ENCODE measurements at places on chromosomes 3 and 15. TPM values are rescaled to one million over a fixed set of nuclear protein-coding genes. Genes with fewer than 3 reads are reported as not detected.

DNA sequence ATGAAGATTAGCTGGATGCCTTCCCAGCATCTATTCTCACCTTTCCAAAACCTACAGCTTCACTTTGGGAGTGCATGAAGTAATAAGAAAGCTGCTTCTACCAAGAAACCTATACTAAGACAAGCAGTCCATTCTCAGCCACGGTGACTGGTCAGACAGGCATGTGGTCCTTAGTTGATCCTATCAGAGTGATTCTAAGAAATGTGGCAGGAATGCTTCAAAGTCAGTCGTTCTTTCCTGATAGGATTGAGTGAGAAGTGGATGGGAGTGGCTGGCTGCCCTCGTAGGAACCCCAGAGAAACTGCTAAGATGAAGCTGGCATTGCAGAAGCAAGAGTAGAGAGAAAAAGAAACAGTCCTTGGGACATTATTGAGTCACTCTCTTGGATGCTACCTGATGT lies 16.6 kb downstream of the FOXB1 start:
- peaks cover 23% of the 10 kb centered on the region for H3K4me1 ChIP-seq
- peaks cover 3% of the 10 kb centered on the region for H3K27me3 ChIP-seq
- H3K4me3 ChIP-seq, result no peak overlapping the region
- peaks cover 2% of the 10 kb centered on the region for H3K36me3 ChIP-seq
- DNase-seq, result no peak
- H3K27ac ChIP-seq, result no peak overlapping the region

DNA sequence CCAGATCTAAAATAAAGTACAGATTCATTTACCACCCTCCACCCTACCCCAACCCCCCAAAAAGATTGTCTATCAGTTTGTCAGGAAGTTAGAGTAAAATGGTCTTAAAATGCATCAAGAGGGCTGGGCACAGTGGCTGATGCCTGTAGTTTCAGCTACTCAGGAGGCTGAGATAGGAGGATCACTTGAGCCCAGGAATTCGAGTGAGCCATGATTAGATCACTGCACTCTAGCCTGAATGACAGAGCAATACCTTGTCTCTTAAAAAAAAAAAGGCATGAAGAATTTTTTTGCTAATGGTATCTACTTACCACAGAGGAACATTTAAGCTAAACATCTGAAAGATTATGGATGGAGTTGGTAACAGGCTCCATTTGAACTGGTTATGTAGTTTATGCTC lies 71.0 kb downstream of the RBM6 start:
- no peak for DNase-seq
- no peaks in the 10 kb centered on the region for H3K27me3 ChIP-seq
- no peak overlapping the region for H3K4me3 ChIP-seq
- H3K27ac ChIP-seq, result no peak overlapping the region
- peaks cover 24% of the 10 kb centered on the region for H3K36me3 ChIP-seq

- H3K36me3 ChIP-seq, result no peaks in the 10 kb centered on the region
- peaks cover 2% of the 10 kb centered on the region for H3K4me1 ChIP-seq
- no peak for DNase-seq
- H3K27me3 ChIP-seq, result peaks cover 21% of the 10 kb centered on the region
- H3K4me3 ChIP-seq, result no peak overlapping the region
Measured at GRCh38 chr15:62932436-62932835, 110.1 kb upstream of the TPM1 start.

DNA sequence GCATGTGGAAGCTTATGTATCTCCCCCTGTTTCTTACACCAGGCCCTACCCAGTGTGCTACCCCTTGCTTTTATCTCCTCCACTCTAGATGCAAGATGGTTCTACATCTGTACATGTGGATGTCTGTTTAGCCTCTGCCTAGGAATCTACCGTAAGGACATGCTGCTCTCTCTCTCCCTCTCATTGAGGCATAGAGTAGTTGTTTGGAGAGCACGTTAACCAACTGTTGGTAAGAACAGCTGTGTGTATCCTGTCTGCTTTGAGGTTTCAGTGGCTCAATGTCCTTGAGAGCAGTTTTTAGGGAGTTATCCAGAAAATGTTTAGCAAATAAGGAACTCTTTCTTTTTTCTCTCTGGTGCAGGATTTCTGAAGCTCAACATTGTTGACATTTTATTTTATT lies 152.8 kb downstream of the DNAJB8 start:
- no peak for DNase-seq
- no peak overlapping the region for H3K4me3 ChIP-seq
- peaks cover 17% of the 10 kb centered on the region for H3K4me1 ChIP-seq
- H3K27me3 ChIP-seq, result no peaks in the 10 kb centered on the region
- peaks cover 4% of the 10 kb centered on the region for H3K36me3 ChIP-seq

- no peak for DNase-seq
- H3K4me1 ChIP-seq, result peaks cover 5% of the 10 kb centered on the region
Measured at GRCh38 chr15:81069356-81069755, 64.7 kb upstream of the CFAP161 start.

GRCh38 chr3:12194669-12195161 lies 36.0 kb upstream of the TIMP4 start:
- peak overlapping the region; percentile 65 for H3K4me3 ChIP-seq
- no peaks in the 10 kb centered on the region for H3K27me3 ChIP-seq
- H3K27ac ChIP-seq, result peak overlapping the region; percentile 93
- H3K4me1 ChIP-seq, result peaks cover 73% of the 10 kb centered on the region
- no peaks in the 10 kb centered on the region for H3K36me3 ChIP-seq

- H3K27me3 ChIP-seq, result no peaks in the 10 kb centered on the region
- H3K4me1 ChIP-seq, result no peaks in the 10 kb centered on the region
- H3K4me3 ChIP-seq, result no peak overlapping the region
- H3K36me3 ChIP-seq, result no peaks in the 10 kb centered on the region
- no peak for DNase-seq
- no peak overlapping the region for H3K27ac ChIP-seq
Measured at GRCh38 chr15:86735247-86736040, 655.8 kb downstream of the AGBL1 start.

DNA sequence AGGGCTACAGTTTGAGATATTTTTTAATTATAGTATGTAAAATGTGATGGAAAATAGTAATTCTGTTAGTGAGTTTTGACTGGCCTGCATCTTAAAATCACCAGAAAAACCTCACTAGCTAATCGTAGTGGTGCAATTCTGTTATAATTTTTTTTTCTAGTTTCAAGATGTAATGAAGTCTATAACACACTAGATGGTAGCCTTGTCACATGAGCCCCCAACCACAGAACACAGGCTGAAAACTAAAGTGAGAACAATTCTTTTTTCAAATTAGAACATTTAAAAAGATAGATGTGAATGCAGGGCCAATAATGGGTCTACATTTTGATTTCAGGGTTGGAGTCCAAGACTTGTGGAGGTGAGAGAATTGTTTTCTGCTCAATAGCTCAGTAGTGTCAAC lies 83.3 kb upstream of the KCNH8 start:
- DNase-seq, result no peak
- no peaks in the 10 kb centered on the region for H3K4me1 ChIP-seq
- H3K4me3 ChIP-seq, result no peak overlapping the region
- no peaks in the 10 kb centered on the region for H3K36me3 ChIP-seq
- H3K27me3 ChIP-seq, result no peaks in the 10 kb centered on the region
- H3K27ac ChIP-seq, result no peak overlapping the region

GRCh38 chr3:178658694-178659325 lies 122.6 kb downstream of the KCNMB2 start:
- H3K36me3 ChIP-seq, result no peaks in the 10 kb centered on the region
- no peak overlapping the region for H3K27ac ChIP-seq
- no peaks in the 10 kb centered on the region for H3K4me1 ChIP-seq
- no peak for DNase-seq
- H3K4me3 ChIP-seq, result no peak overlapping the region
- H3K27me3 ChIP-seq, result no peaks in the 10 kb centered on the region

GRCh38 chr3:128178782-128179483 lies 25.7 kb downstream of the EEFSEC start:
- no peak for DNase-seq
- H3K4me3 ChIP-seq, result no peak overlapping the region
- no peak overlapping the region for H3K27ac ChIP-seq

DNA sequence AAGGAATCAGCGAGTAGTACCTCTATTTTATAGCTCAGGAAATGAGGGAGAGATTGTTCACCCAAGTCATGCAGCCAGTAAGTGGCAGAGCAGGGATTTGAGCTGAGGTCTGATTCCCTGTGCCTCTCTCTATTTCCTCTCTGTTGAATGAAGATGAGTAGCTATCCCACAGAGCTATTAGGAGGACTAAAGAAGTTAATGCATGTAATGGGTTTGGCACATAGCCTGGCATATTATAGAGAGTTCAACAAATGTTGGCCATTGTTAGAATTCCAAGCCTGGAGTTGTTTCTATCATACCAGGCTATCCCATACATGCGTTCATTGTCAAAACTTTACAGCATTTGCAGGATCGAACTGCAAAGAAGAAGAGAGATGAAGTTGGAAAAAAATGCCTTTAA lies 21.8 kb upstream of the KLHL6 start:
- peaks cover 16% of the 10 kb centered on the region for H3K27me3 ChIP-seq
- H3K4me3 ChIP-seq, result no peak overlapping the region
- H3K4me1 ChIP-seq, result peaks cover 16% of the 10 kb centered on the region
- H3K36me3 ChIP-seq, result no peaks in the 10 kb centered on the region
- H3K27ac ChIP-seq, result no peak overlapping the region

DNA sequence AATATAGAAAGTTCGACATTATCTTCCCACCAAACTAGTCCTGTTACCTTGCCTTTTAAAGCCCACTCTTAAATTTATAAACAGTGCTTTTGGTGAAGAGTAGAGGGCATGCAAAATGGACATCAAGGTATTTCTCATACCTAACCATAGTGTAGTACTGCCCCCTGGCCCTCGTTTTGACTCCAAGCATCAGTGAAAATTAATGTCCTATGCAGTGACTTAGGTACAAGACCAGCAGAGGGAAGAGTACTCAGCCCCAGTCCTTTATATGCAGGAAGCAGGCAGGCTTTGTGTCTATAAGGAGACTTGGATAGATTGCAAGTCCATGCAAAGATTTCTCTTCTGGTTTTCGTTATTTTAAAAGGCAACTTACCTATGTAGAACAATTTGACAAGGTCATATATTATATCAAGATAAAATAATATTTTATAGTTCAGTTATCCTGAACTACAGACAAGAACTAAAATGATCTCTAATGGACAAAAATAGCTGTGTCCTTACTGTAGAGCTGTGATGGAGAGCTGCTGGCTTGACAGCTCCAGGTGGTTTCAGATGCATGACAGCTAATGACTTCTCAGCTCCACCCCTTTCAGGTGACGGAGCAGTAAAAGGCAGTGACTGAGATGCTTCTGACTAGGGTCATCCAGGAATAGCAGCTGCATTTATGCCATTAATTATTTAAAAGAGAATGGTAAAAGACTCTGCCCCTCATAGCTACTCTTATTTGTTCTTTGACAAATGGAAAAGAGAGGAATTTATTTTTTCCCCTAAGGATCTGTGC lies 646.1 kb downstream of the SQOR start:
- H3K4me3 ChIP-seq, result no peak overlapping the region
- H3K4me1 ChIP-seq, result no peaks in the 10 kb centered on the region
- DNase-seq, result no peak
- no peaks in the 10 kb centered on the region for H3K36me3 ChIP-seq
- H3K27me3 ChIP-seq, result no peaks in the 10 kb centered on the region

DNA sequence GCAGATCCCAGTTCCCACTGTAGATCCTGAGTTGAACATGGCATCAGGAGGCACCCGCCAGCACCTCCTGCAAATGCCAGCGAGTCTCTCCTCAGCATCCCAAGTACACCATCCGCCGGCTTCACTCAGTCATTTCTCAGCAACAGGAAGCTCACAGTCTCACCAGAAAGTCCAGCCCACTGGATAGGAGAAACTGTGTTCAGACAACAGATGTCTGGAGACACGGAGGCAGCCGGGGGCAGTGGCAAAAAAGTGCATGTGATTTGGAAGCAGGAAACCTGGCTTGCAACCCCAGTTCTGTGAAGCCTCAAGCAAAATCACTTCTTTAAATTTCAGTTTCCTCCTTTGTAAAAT lies 68.7 kb downstream of the SRGAP3 start:
- H3K4me3 ChIP-seq, result peak overlapping the region; percentile 76
- H3K27ac ChIP-seq, result peak overlapping the region; percentile 85
- no peaks in the 10 kb centered on the region for H3K36me3 ChIP-seq
- DNase-seq, result peak; percentile 69

DNA sequence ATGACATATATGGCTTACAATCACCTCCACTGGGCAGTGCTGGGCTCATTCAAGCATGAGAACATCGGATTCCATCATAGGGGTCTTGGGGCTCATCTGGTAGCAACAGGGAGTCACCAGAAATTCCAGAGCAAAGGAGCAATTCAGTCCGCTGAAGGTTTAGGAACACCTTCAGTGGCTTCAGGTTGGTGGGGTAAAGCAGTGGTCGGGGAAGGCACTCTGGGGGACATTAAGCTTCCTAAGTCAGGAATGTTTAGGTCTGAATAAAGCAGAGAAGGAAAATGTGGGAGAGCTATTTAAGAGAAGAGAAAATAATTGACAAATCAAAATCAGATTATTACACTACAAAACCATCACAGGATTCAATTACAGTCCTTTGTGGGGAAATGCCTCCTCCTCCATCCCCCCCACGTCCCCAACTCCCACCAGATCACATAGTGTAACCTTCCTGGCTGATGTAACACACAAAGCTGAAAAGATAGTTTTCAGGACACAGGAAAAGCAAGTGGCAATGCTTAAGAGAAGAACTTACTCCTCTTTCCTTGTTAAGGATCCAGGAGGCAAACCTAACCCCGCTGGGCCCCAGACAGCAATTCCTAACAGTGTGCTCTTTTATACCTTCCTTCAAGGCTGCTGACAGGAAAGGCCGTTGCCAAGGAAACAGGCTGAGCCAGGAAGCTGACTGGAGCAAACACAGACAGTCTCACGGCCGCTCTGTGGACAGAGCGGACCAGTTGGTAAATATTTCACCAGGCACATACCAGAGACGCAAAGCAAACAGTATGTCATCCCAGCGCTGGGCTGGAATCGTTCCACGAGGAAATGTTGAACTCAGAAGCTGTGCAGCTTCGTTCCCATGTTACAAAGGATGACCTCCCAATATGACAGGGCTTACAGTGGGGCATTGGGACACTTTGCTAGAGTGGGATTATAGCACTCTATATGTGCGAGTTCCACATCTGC lies 57.5 kb upstream of the LMCD1 start:
- H3K36me3 ChIP-seq, result no peaks in the 10 kb centered on the region
- no peaks in the 10 kb centered on the region for H3K4me1 ChIP-seq
- H3K4me3 ChIP-seq, result no peak overlapping the region
- no peak for DNase-seq
- H3K27me3 ChIP-seq, result no peaks in the 10 kb centered on the region

DNA sequence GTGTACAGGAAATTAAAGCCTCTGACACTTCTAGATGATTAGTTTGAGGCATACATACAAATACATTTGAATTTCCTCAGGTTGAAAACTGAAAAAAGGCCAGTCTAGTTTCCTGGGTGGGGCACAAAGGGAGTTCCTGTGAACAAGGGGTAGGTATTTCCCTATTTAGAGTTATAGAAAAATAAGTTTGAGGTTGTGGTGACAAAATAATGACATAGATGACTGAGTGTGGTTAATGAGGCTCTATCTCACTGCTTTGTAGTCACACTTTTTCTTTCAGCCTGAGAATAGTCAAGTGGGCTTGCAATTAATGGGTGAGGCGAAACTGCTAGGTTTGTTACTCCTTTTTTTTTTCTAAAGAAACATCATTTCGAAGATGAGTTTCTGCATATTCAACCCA lies 4.3 kb downstream of the SLCO3A1 start:
- peak; percentile 83 for DNase-seq
- peak overlapping the region; percentile 68 for H3K4me3 ChIP-seq
- H3K4me1 ChIP-seq, result peaks cover 67% of the 10 kb centered on the region
- no peaks in the 10 kb centered on the region for H3K27me3 ChIP-seq

Gene OR4F15
- not detected for total RNA-seq

Gene TIGIT
- 4.7 TPM for total RNA-seq

Gene CPLX3
- total RNA-seq, result 0.09 TPM

Gene TIMP4
- total RNA-seq, result 0.19 TPM

Gene SLC9C1
- not detected for total RNA-seq

Gene CFAP20DC
- 0.98 TPM for total RNA-seq

Gene TRNT1
- 55.7 TPM for total RNA-seq

Gene SLC22A14
- not detected for total RNA-seq

Gene CD200R1
- 3.8 TPM for total RNA-seq

Gene CYP1A1
- 0.42 TPM for total RNA-seq

Gene MYRIP
- not detected for total RNA-seq

All from activated CD4-positive, alpha-beta T cell treated with anti-CD3 and anti-CD28 coated beads, Interleukin-2, amount 10 ng/mL, durations not matched to agents 24 days and 14 days (primary cell).